Motor neuron (in vitro differentiated cells): ENCODE measurements at places on chromosomes 11 and 22. TPM values are rescaled to one million over a fixed set of nuclear protein-coding genes. Genes with fewer than 3 reads are reported as not detected.

Gene GNAZ
- 34.9 and 47.0 TPM in 2 replicates for total RNA-seq

Gene OR8B4
- not detected in 2 replicates for total RNA-seq

Gene EFCAB6
- total RNA-seq, result 2.3 and 2.5 TPM in 2 replicates

Gene PIWIL4
- total RNA-seq, result 0.48 and 0.71 TPM in 2 replicates

Gene CHCHD10
- total RNA-seq, result 102 and 201 TPM in 2 replicates
